ENCODE measurements at places on chromosomes 4 and X.

DNA sequence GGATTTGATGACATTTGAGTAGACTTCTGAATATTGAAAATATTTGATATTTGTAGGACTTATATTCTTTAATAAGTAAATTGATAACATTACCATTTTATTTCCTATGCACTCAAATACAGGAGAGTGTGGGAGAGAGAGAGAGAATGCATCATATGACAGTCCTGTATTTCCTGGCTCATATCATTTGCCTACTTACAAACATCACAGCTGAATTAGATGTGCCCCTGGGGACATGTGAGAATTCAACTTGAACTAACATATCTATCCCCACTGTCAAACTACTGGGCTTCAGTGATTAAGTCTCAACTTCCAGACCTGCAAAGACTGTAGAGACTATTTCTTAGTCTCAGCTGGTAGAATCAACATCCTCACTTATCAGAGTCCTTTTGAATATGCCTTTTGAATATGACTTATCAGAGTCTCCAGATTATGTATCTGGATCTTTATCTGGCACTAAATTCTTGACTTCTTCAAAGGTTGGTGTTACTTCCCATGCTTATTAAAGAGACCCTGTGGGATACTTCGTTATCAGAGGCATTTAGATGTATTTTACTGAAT, 75.5 kb downstream of the PABPC4L start:
- no peak for DNase-seq

- DNase-seq, result no peak
These were observed 207.3 kb downstream of the MID1IP1 start for GRCh38 chrX:39008549-39008948.

DNA sequence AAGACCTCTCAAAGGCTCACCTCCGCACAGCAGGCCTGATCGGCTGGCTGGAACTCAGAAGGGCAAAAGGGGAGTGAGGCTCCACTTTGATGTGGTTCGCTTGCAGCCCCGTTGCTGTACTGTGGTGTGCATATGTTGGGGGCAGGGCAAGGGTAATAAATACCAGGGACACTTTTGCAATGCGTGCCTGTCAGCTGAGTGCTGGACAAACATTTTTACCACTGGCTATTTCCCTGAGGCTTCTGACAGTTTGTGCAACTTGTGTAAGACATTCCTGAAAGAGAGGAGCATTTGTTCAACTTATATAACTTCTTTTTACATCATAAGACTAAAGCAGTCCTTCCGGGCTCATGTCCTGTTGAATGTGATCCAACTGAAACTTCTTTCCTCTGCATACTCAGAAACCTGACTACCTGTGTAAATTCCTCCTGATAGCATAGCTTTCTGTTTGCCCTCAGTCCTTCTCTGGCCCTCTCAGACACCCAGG, 82.3 kb downstream of the SPRY1 start:
- no peak for DNase-seq

DNA sequence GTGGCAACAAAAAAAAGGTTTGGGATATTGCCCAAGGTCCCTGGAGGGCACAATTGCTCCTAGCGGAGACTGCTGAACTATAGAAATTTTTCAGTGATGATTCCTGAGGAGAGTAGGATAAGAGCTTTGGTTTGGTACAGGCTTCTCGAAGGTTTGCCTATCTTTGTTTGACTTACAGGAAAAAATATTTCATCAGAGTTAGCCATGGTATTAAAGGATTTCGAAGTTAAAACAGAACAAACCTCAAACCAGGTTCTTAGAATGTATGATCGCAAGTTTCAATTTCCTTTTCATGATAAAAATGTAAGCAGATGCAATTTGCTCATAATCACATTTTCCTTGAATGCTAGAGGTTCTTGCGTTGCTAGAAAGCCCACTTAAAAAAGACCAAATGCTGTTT, 1.7 kb downstream of the EGFL6 start:
- DNase-seq, result no peak

All from effector CD4-positive, alpha-beta T cell (primary cell).